Metanephros (tissue), 2 donors: ENCODE measurements at places on chromosomes 11 and 22. TPM values are rescaled to one million over a fixed set of nuclear protein-coding genes. Genes with fewer than 3 reads are reported as not detected.

TMEM86A gene
- 5.3 TPM for total RNA-seq

NLRP10 gene
- total RNA-seq, result not detected

HBB gene
- total RNA-seq, result 1,761 TPM

RASSF10 gene
- total RNA-seq, result 32.9 TPM

RCOR2 gene
- total RNA-seq, result 4.1 TPM

SLC22A25 gene
- not detected for total RNA-seq

PANX2 gene
- 0.82 TPM for total RNA-seq

RHOD gene
- 13.7 TPM for total RNA-seq

LRRC55 gene
- 2.0 TPM for total RNA-seq

MLC1 gene
- total RNA-seq, result 3.0 TPM

CNTN5 gene
- 32.9 TPM for total RNA-seq

CCDC73 gene
- total RNA-seq, result 0.06 TPM
